ENCODE measurements at places on chromosomes 11 and 22. TPM values are rescaled to one million over a fixed set of nuclear protein-coding genes. Genes with fewer than 3 reads are reported as not detected.

UPK2 gene
- not detected for total RNA-seq

ASCL2 gene
- not detected for total RNA-seq

NEU3 gene
- total RNA-seq: 6.9 TPM

NUMA1 gene
- total RNA-seq: 206 TPM

MYO7A gene
- 0.12 TPM for total RNA-seq

UBE2L6 gene
- 36.4 TPM for total RNA-seq

TMPRSS5 gene
- under 0.01 TPM for total RNA-seq

CENPM gene
- total RNA-seq: 37.2 TPM

INSC gene
- total RNA-seq: 0.77 TPM

MRGPRX3 gene
- not detected for total RNA-seq

TCN1 gene
- not detected for total RNA-seq

Measured in uterine smooth muscle cell (primary cell).